ENCODE measurements at places on chromosomes 5 and 9.

GRCh38 chr5:138967791-138968448 is 92.8 kb upstream of the LRRTM2 start:
- no peak for DNase-seq

DNA sequence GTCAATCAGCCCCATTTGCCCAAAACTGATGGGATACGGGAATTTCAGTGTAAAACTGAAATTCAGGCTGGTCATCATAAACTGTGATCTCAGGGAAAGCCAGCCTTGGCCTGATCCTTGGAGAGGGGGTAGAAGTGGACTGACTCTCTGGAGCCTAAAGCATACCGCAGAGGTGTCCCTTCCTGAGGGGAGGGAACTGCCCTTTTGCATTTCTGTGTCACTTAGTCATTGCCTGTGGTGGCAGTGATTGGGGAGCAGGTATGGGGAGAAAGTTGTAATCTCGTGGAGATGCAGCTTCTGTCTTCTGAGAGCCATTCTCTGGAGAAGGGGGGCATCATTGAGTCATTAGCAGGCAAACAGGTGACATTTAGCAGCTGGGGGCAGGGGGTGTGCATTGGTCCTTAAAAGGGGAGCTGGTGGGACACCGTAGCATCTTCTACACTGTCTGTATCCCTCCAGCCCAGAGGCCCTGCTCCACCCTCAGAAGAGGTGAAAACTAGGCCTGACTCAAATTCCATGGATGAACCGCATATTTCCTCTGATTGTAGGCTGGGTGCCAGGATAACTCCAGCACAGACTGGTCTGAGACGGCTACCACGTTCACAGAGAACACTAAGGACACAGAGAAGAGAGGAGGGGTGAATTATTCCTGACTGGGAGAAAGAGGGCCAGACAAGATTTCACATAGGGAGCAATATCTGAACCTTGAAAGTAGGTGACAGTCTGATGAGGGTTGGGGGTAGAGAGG is 143.3 kb downstream of the SEC61B start:
- no peak for DNase-seq

- DNase-seq: no peak
Observed at GRCh38 chr5:82405618-82406204, 127.6 kb upstream of the RPS23 start.

DNA sequence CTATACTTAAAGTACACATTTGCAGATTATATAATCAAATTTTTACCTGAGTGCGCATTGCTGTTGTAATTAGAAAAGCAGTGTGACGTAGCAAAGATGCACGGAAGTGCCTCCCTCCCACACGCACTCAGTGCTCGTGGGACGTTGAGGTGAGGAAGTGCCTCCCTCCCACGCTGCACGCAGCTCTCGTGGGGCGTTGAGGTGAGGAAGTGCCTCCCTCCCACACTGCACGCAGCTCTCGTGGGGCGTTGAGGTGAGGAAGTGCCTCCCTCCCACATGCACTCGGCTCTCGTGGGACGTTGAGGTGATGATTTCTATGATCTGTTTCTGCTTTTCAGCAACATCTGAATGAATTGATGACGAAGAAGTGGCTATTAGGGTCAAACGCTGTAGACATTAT is 21.0 kb downstream of the EXOC3 start:
- DNase-seq: peak; percentile 71

DNA sequence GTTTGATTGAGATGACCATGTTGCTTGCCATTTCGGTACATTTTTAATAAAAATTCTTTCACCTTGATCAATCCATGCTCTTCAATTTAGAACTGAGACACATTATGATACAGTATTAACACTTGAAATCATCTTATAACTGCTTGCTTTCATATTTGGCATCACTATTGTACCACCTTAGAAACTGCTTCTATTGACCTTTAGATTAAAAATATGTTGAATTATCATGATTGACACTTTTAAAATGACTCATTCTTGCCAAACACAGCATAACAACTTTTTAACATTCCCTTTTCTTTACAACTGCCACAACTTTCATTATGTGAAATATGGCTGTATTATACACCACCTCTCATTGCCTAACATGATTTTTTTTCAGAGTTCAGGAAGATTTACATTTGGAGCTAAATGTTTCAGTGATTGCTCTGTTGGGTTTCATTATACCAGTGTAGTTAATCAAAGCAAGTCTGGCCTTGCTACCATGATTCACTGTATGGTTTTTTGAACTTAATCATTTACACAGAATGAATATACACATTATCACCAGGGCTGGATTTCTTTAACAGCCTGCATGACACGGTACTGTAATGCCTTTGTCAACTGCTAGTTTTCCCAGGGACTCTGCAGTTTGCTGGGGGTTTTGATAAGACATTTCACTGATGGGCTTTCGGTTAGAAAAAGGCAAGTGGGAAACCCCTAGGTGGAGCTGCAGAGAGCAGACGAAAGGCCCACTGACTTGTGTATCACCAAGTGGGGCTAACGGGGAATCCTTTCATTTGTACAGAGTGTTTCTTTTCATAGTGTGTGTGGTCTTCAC is 93.6 kb upstream of the TLE4 start:
- peak; percentile 30 for DNase-seq

DNA sequence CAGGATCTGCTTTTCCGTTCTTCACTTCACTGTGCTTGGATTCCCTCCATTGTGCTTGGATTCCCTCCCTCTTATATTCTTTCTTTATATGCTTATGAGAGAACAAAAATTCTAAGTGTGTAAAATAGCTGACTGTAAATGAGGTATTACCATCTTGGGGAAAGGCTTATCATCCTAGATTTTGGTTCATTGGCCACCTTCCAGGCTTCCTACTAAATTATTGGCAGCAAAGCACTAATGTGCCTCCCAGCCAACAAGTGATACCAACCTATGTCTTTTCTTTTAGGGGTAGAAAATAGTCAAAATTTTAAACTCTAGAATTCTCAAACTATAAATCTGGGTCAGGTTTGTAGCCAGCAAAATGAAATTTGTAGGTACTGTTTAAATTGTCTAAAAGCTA is 52.7 kb downstream of the NDUFAF2 start:
- no peak for DNase-seq

DNA sequence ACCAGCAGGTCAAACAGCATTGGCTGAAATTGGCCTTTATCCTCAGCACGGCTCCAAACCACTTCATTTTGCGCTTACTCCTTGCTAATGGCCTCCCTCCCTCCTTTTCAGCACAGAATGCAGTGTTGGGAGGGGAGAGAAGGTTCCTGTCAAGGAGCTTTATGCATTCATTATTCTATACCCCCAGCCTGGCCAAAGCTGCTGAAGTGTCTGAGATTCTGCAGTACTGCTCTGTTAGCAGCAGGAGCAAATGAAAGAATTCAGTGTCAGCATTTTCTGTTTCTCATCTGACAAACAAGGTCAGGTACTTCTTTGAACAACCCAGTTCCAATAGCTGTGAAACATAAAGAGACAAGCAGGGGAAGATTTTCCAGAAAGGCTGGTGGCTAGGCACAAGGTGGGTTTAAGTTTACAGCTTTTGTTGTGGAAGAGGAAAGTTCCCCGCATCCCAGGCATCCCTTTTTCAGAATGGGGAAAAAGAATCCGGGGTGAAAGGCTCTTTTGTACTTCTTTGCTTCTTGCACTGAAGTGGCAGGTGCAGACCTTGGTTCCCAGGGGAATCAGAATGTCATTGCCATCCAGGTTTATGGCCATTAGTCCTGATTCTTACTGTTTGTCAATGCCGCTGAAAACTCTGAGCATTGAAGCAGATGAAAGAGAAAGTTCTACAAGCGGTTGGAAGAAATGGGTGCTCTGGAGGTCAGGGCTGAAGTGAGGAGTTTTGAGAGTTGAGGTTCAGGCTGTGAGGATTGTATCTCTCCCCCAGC is 109.3 kb upstream of the APC start:
- no peak for DNase-seq

DNA sequence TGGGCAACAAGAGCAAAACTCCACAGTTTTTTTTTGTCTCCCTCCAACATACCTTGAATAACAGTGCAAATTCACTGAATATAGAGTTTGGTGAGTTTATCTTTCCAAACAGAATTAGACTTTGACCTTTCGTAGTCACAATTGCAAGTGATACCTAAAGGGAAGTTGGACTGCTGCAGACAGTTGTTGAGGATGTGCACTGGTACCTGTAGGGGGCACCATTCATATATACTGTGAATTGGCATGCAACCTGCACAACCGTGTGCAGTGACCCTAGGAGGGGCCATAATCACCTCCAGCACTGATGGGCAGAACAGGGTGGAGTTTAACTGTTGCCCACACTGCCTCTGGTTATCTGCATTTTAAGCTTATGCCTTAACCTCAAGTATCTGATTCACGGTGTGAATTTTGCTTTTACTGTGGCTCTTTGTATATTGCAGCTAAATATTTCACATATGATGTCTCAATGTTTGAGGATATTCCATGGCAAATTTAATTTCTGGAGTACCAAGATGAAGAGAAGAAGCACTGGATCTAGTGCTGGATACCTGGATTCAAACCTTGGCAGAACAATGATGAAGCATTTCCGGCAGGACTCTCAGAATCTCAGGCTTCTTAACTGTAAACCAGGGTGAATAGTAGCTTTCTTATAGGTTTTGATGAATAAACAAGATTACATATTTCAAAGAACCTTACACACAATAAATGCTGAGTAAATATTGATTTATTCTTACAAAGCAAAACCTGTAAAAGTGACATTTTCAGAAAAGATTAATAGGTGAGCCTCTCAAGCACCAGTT is 144.3 kb downstream of the ACTBL2 start:
- DNase-seq: peak; percentile 7

DNA sequence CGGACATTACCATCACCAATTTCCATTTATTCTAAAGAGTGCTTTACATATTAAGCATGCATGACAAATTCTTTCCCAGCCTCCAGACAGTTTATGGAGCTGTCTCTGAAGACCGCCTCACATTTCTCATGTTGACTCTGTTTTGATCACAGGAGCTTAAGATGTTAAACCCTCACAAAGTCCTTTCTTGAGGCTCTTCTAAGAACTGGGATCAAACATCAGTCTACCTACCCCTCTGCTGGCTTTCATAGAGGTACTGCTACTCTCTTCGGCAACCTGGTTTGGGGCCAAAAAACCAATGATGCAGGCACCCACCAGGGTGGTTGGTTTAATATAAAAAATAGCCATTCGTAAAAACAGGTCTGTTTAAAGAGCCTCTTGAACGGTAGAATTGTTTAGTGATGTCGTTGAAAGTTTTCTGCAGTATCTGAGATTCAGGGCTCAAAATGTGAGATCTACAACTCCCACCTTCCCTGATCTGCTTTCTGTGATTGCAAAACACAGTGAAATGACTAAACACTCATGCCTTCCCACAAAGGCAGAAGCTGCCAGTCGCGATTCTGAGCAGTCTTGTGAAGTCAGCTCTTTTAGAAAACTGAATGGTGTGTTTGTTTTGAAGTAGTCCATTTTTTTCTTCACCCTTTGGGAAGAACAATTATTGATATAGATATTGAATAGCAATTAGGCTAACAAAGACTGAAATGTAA is 3.5 kb downstream of the RXFP3 start:
- DNase-seq: no peak

GRCh38 chr9:112081918-112082729 is 93.0 kb downstream of the SUSD1 start:
- DNase-seq: no peak

DNA sequence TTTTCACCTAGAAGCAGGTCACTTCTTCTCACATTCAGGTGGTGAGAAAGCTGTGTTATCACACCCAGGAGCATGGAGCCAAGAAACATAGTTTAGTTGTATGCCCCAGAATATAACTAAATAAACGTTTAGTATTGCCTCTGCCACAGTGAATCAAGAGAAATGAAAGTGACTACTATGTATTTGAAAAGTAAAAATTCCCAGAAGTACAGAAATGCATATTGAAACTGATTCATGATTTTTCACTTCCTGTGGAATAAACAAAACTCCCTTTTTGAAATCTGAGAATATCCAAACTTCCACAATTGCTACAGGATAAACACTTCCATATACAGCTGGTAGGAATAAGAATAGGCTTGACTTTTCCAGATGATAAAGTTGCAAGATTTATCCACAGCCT is 15.3 kb upstream of the NINJ1 start:
- DNase-seq: no peak

GRCh38 chr9:19385786-19386501 is 5.9 kb upstream of the RPS6 start:
- DNase-seq: no peak

DNA sequence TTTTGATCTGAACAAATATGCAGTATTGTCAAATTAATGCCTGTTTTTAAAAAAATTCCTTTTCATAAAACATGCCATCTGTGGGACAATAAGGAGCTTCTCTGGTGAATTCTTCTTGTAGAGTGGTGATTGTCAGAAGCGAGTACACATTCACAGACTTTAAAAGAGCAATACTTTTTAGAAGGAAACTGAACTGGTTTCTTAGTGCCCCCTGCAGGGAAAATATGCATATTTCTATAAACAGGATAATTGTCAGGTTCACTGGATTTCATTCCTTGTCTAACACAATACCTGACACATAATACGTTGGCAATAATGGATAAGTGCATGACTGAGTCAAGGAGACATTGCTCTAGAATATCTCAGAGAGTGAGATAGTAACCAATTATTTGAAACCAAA is 133.7 kb downstream of the KIF4B start:
- DNase-seq: no peak

DNA sequence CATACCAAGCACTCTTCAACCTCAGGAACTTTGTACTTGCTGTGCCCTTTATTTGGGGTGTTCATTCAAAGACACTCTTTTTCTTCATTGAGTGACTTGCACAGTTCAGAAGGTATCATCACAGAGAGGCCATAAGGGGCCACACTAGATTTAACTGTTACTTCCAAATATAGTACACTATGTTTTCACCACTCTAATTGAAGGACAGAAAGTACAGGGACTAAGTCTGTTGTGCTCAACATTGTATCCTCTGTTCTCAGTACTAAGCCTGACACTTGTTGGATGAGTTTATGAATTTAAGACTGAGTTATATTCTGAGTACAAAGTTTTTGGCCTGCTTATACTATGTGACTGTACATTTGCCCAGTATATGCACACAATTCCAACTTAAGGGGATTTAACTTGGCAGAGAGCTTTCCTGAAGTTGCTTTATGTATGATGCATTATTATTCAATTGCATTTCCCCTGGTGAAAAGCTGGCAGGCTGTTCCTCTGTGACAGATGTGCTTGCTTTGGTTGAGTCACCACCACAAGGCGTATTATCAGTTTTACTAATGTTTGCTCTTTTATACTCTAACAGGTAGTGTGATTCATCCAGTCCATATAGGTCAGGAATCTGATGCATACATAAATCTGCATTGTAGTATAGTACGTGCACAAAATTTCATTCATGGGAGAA is 714.8 kb downstream of the TLR4 start:
- no peak for DNase-seq
